NCI-H748 treated with DMSO at 0.1 percent for 48 hours (cell line): ENCODE measurements at places on chromosomes 5 and 9.

GRCh38 chr9:115328677-115329076 is 210.7 kb upstream of the TNC start:
- DNase-seq: no peak

- peak; percentile 39 for DNase-seq
These were observed 17.3 kb upstream of the ODF2 start for GRCh38 chr9:128438343-128439109.

DNA sequence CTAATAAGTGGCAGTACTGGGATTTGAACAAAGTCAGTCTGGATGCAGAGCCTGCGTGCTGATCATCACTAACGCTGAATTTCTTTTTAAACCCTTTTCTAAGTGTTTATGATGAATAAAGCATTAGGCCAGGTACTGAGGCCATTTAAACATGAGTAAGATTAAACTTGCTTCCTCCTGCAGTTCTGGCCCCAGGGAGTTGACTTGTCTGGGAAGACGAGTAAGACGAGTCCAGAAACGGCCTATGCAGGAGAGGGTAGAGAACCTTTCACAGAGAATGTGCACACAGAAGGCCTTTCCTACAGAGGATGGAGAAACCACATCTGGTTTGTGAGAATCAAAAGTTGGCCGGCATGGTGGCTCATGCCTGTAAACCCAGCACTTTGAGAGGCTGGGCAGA is 42.9 kb downstream of the SPRY4 start:
- DNase-seq: no peak

DNA sequence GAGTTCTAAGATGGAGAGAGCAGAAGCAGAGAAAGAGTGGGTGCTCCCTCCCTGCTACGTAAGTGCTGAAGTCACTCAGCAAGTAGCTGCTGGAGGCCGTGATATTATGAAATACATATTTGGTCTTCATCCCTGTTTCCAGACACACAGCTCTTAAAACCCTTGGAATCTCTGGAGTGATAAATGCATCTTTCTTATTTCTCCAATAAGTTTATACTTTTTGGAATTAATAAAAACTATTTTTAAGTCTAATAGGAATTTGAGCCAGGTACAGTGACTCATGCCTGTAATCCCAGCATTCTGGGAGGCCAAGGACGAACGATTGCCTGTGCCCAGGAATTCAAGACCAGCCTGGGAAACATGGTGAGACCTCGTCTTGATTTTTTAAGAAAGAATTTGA is 60.6 kb downstream of the AUH start:
- no peak for DNase-seq

- DNase-seq: no peak
These were observed 119.3 kb upstream of the ZNF608 start for GRCh38 chr5:124865603-124866354.

DNA sequence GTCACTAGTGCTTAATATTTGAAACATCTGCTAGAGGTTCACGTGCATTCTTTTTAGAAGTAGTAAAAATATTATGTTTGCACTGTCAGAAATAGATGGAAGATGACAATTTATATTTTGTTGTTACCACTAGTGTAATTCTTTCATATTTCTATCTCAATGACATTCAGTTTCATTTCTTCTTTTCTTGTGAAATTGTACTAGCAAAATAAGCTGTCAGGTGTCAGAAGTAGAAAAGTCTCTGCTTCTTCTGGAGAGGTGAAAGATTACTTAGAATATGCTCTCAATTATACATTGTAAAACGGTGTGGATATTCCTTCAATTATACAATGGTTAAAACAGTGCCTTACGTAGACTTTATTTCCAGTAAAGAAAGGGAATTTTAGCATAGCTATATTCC is 395.4 kb downstream of the CSNK1G3 start:
- DNase-seq: no peak

GRCh38 chr5:125750147-125750860 is 672.9 kb upstream of the GRAMD2B start:
- DNase-seq: no peak
